CD4-positive, alpha-beta T cell treated with Interferon alpha-2 for 1 hour (primary cell): ENCODE measurements at places on chromosomes 12 and 14.

DNA sequence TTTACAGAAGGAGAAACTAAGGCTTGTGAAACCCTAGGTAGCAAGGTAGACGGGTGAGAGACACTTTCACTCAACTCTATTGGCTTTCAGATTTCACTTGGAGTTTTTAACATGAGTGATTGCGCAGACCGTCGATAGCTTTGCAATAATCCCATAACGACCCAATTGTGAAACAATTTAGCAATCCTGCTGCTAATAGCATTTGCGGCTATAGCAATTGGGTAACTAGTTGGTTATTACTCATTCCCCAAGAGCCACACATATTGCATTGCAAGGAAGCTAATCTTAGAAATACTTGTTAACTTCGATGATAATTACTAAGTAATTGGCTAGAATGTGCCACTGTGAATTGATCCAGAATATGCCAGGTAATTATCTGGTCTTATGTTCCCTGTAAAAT is 159.9 kb upstream of the NOS1 start:
- DNase-seq: no peak

GRCh38 chr12:70194076-70194475 is 49.2 kb upstream of the CNOT2 start:
- no peak for DNase-seq

DNA sequence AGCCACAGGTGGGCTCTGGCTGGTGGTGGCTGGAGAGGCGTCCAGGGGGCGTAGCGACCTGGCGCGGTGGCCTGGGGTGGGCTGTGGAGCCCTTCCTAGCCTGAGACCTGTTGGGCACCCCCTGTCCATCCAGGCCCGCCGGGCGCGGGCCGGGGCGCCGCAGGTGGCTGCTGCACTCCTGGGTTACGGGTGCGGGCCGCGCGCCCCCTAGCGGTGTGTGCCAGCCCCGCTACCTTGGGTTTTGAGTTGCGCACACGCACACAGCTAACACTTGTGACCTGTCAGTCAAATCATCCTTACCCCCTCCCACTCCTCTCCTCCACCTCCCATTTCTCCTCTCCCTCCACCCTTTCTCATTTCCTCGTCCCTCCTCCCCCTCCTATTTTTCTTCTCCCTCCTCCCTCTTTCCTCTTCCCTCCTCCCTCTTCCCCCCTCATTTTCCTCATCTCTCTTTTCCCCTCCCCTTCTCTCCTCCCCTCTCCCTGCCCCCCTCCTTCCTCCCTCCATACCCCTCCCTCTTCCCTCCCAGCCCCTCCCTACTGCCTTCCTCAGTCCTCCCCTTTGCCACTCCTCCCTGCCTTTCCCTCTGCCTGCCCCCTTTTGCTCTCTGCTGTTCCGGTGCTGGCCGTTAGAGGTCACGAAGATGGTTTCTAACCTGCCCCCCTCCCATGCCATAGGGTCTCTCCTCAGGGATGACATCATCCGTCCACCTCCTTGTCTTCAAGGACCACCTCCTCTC is 2.3 kb downstream of the MEG3 start:
- no peak for DNase-seq

- DNase-seq: no peak
Measured at GRCh38 chr14:92480856-92481255, 32.7 kb upstream of the RIN3 start.

DNA sequence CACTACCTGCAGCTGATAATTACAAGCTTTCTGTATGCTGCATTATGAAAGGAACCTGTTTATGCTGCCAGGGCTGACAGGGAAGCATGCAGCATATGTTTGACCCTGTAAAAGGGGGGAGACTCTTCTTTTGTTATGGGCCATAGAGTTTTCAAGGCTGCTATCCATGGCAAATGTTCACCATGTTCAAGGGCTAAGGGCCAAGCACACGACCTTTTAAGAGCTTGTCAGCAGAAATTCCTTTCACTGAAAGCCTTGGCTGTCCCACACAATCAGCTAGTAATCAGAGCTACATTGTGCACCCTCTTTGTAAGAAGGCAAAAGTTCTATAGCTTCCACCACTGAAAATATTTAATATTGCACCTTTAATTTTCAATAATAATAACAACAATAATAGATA is 74.2 kb upstream of the MBIP start:
- no peak for DNase-seq

- no peak for DNase-seq
Measured at GRCh38 chr12:97805146-97805545, 342.5 kb downstream of the RMST start.

DNA sequence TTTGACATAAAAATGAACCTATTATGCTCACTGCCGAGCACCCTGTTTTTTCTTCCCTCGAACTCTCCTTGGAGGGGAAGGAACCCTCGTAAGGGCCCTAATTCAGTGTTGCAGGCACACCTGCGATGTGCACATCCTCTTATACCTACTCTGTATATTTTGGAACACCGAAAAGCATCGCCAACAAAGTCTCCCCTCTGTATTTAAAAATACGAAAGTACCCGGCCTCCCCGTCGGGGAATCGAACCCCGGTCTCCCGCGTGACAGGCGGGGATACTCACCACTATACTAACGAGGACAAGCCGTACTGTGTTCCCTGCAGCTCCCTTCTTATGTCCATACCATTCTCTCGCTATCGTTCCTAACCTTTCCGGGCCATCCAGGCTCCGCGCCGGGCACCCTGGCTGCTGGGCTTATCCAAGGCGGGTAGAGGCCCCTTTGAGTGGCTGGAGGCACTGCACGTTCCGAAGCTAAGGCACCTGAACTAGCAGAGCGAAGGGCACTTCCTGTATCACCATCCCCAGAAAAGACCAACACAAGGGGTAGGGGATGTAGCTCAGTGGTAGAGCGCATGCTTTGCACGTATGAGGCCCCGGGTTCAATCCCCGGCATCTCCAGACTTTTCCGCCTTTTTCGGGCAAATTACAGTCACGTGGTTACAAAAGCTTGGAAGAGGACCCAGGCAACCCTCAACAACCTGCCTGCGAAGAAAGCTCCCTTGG is 25.1 kb upstream of the UBC start:
- DNase-seq: peak; percentile 93

GRCh38 chr12:58719161-58719560 is 201.1 kb downstream of the LRIG3 start:
- no peak for DNase-seq

DNA sequence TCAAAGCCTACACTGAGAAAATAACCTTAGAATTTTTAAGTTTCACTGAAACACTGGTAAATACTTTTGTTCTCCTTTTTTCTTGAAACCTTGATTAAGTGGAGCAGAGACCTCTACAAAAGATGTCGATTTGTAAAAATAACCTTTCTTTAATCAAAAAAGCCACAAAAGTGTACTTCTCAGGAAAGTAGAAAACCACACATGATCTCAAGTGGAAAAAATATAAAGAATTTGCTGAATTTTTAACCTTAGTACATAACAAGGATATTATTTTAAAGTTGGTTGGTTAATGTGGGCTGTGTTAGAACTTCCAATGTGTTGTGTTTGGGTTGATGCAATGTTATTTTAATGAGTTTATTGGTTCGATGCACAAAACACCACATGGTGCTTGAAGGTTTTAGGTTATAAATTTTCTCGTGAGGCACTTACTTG is 8.6 kb downstream of the LGR5 start:
- no peak for DNase-seq

DNA sequence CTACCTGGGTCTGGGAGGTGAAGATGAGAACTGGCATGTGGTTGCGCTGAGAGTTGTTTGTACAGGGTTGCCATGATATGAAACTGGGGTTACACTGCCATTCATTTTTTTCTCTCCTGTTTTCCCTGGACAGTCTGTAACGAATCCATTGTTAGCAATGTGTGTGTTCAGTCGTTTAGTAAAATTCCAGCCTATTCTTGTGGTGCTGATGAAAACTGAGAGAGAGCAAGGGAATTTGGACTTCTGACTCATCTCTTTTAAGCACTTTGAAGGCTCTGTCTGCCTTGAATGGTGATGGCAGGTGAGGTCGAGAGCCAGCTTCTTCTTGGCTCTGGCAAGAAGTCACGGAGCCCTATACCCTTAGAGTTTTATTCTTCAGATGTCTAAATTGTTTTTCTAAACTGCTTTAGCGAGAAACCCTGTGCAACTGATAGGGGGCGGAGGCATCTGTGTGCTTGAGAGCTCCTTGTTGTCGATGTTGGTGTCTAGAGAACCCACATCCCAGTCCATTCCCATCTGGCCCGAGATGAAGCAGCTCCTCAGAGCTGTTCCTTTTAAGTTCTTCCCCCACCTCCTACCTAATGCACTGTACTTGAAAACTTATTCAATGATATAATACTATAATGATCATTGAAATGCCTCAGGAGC is 204.4 kb downstream of the TMX1 start:
- DNase-seq: no peak

DNA sequence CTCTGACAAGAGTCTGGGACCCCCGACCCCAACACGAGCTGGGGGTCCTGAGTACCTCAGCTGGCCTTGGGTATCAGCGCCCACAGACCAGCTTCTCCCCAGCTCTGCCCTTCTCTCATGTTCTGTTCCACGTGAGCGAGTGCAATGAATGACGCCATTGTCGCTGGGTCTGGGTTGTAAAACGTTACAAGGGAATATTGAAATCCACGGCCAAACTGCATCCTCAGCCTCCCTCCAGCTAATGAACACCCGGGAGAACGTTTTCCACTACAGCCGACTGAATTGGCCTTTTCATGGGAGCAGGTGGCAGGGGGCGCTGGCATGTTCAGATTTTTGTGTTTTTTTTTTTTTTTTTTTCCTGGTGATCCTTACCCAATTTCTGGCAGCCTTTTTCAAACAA is 34.7 kb downstream of the TBX5 start:
- DNase-seq: no peak

- no peak for DNase-seq
Measured at GRCh38 chr14:50350975-50351374, 38.9 kb downstream of the DMAC2L start.

- DNase-seq: no peak
Measured at GRCh38 chr14:94659901-94660300, 47.7 kb downstream of the SERPINA3 start.

DNA sequence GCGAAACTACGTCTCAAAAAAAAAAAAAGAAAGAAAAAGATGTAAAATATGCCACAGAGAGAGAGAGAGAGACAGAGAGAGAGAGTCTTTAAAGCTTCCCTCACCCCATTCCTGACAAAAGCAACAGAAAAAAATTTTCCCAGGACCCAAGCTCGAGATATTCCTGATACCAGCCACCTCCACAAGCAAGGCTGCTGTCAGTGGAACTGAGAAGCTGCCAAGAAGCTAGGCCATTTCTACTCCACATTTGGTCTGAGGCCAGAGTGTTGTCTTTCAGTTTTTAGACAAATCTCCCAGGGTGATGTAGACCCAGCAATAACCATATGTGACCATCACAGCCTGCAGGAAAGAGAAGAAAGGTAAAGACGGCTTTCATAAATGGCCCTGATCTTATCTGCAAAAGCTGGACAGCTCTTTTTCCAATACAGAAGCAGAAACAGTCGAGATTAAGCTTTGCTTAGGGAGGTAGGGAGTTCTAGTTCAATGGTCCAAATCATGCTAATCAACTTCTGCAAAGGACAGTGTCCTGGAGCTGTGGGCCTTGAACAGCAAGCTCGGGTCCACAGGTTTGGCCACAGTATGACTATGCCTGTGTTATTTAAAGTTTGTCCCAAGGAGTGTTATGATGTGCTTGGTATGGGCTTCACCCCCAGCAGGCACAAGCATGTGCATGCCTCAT is 130.3 kb upstream of the NUDT4 start:
- DNase-seq: no peak

- no peak for DNase-seq
Measured at GRCh38 chr12:5348491-5348890, 83.4 kb upstream of the NTF3 start.

DNA sequence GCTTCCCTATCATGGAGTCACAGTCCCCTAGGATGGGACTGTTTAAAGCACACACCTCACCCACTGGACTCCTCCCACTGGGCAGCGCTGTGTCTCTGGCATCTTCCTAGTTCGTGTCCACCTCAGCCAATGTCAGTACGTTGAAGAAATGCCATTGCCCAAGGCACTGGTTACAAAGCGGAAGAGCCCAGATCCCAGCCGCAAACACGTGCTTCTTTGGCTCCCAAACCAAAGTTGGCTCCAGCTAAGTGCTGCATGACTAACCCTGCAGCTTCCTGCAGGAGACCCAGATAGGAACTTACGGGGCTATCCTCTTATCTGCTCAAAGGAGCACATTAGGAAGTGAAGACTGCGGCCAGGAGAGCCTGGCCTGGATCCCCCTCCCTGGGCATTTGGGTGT is 9.3 kb downstream of the SYNE3 start:
- DNase-seq: no peak

DNA sequence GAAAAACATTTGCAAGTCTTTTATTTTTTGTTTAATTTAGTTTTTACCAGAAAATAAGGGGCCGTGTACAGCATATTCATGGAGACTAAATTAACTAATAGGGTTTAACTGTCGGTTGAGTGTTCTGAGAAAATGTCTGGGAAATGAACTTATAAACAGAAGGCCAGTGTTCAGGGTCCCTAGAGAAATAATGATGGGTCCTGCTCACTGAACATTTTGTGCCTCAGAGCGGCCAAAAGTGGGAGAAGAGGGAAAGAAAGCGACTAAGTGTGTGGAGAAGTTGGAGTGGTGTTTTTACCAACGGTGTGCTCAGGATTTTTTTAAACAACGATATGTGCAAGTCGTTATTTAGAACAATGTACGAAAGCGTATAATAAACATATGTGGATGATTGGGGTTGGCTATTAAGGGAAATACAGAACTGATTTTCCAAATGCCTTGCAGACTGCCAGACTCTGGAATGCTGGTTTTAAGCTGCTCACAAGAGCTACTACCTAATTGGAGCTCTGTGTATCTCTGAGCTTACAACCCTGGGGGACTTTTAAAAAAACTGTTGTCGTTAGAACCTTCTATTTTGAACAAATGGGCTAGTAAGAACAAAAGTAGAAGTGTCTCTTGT is 166.7 kb downstream of the SLC38A4 start:
- DNase-seq: no peak

GRCh38 chr14:76904100-76904739 is 78.0 kb downstream of the LRRC74A start:
- DNase-seq: no peak
